ENCODE measurements at places on chromosomes 1 and 21. TPM values are rescaled to one million over a fixed set of nuclear protein-coding genes. Genes with fewer than 3 reads are reported as not detected.

The RHOU gene
- total RNA-seq = 5.4 TPM

The FAM110D gene
- 4.0 TPM for total RNA-seq

The KDF1 gene
- total RNA-seq = 0.68 TPM

The VN1R5 gene
- not detected for total RNA-seq

The C4BPA gene
- not detected for total RNA-seq

The SH2D1B gene
- total RNA-seq = 0.24 TPM

The PROK1 gene
- not detected for total RNA-seq

The ADORA1 gene
- total RNA-seq = 19.0 TPM

The ANGPTL3 gene
- not detected for total RNA-seq

The CLDN17 gene
- total RNA-seq = not detected

The PERM1 gene
- total RNA-seq = 174 TPM

The FCAMR gene
- not detected for total RNA-seq

The PLA2G4A gene
- 2.5 TPM for total RNA-seq

The LCE2C gene
- total RNA-seq = not detected

DNA sequence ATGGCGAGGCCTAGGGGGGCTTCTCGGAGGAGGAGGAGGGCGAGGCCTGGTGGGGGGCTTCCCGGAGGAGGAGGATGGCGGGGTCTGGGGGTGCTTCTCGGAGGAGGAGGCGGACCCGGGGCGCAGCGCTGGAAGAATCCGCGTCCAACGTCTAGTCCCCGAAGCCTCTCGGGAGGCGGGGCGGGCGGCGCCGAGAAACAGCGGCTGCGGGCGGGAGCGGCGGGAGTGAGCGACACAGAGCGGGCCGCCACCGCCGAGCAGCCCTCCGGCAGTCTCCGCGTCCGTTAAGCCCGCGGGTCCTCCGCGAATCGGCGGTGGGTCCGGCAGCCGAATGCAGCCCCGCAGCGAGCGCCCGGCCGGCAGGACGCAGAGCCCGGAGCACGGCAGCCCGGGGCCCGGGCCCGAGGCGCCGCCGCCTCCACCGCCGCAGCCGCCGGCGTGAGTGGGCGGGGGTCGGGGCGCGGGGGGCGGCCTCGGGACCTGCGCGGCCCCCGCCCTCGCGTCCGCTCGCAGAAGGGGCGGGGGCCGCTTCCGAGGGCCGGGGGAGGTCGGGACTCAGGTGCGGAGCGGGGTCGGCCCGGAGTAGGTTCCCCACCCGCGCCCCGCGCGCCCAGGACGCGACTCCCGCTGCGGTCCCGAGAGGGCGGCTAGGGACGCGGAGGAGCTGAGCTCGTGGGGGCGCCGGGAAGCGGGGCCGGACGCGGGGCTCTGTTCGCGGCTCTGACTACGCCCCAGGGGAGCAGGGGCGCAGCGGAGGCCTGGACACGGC is at the start of gene KLHL17:
Gene KLHL17 (plus strand): TSS at position 222 of the 769 bp plus-strand sequence. CDS start 110 bp downstream, at position 332.
- peak; percentile 93 for DNase-seq

GRCh38 chr21:44275041-44275440 is 10.6 kb upstream of the AIRE start:
- no peak for DNase-seq

- no peak for DNase-seq
Observed at GRCh38 chr1:109897259-109897955, 13.2 kb upstream of the CSF1 start.

DNA sequence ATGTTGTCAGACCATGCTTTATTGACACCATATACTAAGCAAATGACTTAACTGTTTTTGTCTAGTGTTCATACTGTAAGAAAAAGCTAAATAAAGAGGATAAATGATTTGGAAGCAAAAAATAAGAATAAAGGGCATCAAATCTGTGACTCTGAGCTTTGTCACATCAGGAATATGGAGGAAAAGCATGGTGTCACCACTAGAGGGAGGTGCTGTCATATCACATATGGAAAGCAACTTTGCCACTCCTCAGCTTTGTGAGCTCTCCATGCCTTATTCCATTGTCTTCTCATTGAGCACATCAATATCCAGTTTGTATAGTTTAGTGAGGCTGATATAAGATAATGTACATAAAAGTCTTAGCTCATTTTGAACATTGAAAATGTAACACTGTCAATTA is 20.8 kb upstream of the GBP1 start:
- DNase-seq = no peak

GRCh38 chr1:175219774-175220173 is 27.2 kb upstream of the KIAA0040 start:
- no peak for DNase-seq

- DNase-seq = no peak
Observed at GRCh38 chr1:192005976-192006375, 152.3 kb upstream of the RGS18 start.

- peak; percentile 11 for DNase-seq
Observed at GRCh38 chr21:43772425-43772821, 3.7 kb downstream of the CSTB start.

DNA sequence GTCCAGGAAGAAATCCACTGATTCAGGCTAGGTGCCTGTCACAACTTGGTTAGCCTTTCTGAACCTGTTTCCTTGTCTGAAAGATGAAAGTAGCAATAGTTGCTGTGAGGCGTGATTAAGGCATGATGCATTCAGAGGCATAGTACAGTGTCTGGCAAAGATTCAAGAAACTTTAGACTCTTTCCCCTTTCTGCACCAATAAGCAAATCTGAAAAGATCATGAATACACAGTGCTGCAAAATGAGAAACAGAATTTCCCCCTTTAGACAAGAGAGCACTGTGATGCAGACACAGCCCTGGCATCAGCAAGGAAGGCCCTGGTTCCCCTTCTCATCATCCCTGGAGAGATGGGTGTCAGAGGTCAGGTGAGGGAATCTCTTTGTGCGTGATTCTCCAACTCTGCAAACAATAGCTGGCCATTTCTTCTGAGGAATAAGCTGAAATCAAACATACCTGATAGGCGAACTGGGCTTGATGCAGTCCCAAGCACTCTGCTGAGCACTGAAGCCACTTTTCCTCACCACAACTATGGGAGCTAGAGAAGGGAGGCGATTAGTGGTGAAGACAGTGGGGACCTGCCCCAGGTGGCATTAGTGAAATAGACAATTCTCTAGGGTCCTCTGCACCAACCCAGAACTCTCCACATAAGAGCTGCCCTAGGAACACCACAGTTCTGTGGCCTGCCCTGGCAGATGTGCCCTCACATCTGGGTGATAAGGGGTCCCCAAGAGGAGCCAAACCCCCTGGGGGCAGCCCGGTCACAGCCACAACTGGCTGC is 41.7 kb downstream of the ITPKB start:
- no peak for DNase-seq

DNA sequence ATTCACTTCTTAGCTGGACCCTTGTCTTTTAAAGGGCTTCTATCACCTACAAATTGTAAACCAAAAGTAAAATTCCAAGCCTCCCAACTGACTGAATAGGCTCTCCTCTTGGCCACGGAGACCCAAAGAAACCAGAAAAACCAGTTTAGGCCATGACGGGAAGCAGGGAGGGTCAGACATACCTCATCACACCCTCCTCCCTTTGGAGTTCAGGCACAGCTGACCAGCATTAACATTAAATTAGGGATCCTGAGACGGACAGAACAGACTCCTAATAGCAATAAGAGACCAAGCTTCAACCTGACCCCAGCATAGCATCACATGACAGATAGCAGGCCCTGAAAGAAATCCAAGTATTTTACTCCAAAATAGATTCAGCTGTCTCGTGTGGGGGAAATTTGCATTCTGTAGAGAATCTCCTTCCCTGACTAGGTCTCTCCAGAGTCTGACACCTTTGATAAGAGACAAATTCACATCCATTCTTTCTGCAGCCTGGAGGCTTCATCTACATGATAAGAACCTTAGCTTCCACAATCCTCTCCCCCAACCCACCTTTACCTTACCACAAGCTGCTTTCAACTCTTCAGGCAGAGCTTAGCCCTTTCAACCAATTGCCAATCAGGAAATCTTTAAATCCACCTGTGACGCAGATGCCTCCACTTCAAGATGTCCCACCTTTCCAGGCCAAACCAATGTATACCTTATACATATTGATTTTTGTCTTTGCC is 177.1 kb upstream of the RAB4A start:
- no peak for DNase-seq

DNA sequence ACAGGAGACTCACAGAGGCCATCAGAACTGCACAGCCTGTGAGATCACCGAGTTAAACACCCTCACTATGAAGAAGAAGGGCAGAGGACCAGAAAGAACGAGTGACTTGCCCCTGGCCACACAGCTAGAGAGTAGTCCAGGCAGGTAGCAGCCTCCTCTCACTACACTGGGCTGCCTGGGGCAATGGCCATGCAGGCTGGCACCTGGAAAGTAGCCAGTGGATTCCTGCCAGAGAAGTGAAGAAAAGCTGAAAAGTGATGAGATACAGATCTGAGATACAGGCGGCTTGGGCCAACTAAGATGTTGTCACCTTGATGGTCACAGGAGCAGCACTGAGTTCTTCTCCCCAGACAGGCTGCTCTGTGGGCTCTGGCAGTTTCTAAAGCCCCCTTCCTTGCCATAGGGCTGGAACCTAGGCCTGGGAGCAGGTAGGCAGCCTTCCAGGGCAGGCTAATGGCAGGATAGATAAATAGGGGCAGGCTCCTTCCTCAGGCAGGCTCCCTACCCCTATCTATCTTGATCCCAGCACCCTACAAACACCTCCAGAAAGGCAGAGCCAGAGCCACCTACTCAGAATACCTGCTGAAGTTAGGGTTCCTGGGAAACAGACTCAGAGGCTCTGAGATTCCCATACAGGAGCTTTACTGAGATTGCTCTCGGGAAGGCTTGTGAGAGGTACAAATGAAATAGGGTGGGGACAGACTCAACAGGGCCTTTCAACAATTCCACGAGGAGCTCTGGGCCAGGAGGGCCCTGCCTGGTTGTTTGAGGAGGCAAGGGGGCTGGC is 106.3 kb downstream of the BEND5 start:
- DNase-seq = no peak

- no peak for DNase-seq
Observed at GRCh38 chr1:15945011-15945831, 30.7 kb downstream of the ZBTB17 start.

DNA sequence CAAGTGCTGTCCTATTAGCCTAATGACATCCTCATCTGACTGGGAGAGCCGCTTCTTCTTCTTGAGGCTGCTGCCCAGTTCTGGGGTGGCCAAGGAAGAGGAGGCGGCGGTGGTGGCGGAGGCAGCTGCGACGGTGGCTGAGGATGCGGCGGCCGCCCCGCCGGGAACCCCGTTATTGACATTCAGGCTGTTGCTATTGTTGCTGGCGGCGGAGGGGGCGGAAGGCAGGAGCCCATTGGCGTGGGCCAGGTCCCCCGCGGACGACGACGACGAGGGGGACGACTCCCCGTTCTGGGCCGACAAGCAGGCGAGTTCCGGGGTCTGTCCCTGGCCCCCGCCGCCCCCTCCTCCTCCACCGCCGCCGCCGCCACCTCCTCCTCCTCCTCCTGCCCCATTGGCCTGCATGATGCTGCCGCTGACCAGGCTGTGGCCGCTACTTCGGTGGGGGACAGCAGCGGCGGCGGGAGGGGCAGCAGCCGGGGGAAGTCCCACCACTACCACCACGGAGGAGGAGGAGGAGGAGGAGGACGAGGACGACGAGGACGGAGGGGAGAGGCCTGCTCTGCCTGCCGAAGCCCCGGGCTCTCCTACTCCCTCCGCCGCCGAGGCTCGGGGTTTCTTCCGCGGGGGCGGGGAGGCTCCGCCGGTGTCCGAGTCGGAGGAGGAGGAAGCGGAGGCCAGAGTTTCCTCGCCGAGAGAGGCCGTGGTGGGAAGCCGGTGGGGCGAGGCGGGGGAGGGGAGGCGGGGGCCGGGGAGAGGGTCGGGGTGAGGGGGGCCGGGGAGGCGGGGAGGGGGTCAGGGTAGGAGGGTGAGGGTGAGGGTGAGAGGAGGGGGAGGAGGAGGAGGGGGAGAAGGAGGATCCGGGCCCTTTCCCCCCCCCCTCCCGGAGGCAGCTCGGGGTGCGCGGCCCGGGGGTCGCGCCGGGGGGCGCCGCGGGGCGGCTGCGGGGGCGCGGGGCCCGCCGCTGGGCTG is 610 bp downstream of the WDR26 start:
- peak; percentile 82 for DNase-seq

DNA sequence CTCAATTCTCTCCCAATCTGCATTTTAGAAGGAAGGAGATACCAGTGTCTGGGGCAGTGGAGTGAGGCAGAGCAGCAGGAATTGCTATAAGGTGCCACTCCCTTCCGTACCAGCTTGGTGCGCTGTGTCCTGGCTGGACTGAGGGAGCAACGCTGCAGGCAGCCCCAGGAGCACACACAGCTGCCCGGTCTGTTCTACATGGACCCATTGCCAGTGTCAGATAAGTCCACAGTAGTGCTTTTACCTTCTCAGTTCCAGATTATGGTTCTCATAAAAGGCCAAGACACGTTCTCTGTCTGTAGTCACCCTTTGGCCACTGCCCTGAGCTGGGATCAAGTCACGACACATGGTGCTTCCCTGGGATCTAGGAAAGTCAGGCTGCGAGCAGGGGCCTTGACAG is 44.1 kb upstream of the BARHL2 start:
- DNase-seq = no peak

- no peak for DNase-seq
Observed at GRCh38 chr1:178869119-178869697, 1.7 kb downstream of the ANGPTL1 start.

- DNase-seq = no peak
Observed at GRCh38 chr21:37380349-37381323, 14.1 kb downstream of the DYRK1A start.

Data from Right ventricle myocardium inferior (tissue), 1 donor.